ENCODE measurements at places on chromosomes 2 and 18.

- no peak for DNase-seq
These were observed 130.1 kb upstream of the DAPL1 start for GRCh38 chr2:158664987-158665386.

DNA sequence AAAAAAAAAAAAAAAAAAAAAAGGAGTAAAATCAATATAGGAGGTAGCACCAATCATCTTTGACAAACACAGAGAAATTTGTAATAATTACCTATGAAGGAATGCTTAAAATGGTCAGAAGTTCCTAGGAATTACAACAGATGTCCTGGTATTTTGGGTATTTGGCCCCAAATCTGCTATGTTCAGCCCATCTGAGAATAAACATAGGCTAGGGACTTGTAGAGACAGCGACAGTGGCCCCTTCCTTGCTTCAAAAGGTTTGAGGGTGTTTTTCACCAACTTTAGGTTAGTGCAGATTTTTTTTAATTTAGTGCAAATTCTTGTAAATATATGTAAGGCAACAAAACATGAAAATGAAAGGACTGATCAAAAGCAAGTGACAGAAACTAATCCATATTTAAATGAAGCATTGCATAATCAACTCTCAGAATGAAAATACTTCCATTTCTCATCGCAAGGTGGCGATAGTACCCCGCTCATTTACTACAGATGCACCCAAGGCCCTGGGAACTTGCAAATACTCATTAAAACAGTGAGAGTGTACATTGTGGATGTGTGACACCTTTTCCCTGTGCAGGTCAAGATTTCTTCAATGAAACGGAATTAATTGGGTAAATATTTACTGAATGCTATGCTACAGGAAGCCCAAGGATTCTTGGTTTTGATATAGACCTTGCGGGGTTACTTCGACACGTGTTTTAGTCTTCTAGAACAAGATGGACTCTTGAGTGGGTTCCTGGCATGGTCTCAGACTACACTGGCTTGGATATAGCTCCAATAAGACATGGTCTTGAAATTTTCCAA, 44.6 kb downstream of the FAM124B start:
- DNase-seq, result peak; percentile 63

DNA sequence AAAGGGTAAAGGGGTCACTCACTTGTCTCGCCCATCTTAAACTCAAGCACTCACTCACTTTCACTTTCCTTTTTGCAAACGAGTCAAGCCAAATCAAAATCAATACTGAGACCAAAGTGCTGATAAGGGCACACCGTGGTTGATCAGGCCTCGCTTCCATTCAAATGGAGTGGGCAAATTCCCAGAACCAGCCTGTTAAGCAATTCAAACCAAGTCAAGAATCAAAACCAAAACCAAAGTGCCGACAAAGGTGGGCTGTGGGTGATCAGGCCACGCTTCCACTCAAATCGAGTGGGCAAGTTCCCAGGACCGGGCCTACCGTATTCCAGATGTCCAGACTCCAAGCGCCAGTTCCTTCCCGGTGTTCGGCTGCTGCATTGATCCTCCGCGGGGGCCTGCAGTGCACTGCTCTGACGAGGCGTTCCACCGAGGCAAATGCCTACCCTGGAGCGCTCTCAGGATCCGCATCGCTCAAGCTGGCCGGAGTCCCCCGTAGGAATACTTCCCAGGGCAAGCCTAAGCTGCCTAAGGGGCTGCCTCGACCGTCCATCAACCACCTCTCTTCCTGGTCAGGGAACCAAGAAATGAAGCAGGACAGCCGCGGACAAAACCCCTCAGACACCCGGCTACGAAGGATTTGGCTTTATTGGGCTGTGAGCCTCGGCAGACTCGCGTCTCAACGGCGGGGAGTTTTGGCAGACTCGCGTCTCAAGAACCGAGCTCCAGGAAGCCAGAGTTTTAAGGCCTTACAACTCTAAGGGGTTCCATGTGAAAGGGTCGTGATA, 89.9 kb upstream of the SLC1A4 start:
- peak; percentile 16 for DNase-seq

GRCh38 chr2:172976116-172976515, 99.5 kb upstream of the MAP3K20 start:
- DNase-seq, result no peak

DNA sequence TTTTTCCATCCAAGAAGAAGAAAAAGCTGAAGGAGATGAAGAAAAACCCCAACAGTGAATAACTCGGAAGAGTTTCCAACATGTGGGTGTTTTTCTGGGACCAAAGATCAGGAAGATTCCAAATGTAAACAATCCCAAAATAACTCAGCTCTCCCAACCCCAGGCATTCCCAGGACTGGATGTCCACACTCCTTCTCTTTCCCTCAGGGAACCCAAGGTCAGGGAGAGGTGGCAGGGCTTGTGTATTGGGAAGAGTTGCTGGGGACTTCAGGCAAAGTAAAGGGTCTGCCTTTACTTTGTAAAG, 268.0 kb downstream of the DYSF start:
- no peak for DNase-seq
